SK-MEL-5 (cell line): ENCODE measurements at places on chromosomes 12 and 14. TPM values are rescaled to one million over a fixed set of nuclear protein-coding genes. Genes with fewer than 3 reads are reported as not detected.

- peak; percentile 88 for DNase-seq
These were observed 25.3 kb upstream of the GPR132 start for GRCh38 chr14:105090493-105091053.

- no peak for DNase-seq
These were observed 45.9 kb downstream of the PPP1R13B start for GRCh38 chr14:103801459-103801858.

GRCh38 chr12:57462912-57463253, 3.3 kb downstream of the GLI1 start:
- no peak for DNase-seq

DNA sequence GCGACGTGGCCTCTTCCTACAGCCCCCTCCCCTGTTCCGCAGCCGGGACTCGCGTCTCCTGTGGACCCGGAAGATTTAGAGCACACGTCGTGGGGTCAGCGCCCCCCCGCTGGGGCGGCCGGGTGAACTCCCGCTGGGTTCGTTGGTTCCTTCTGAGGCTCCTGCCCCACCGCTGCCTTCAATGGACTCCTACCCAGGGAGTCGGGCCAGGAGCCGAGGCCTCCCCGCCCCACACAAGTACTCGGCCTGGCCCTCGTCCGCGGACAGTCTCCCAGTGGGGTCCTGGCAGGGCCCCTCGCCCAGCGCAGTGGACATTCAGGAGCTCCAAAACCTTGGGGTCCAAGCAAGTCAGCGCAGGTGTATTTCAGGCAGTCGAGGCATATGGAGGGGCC, 1.2 kb downstream of the MMP17 start:
- DNase-seq = peak; percentile 31

- no peak for DNase-seq
These were observed 664.6 kb upstream of the FOXG1 start for GRCh38 chr14:28102001-28102400.

- no peak for DNase-seq
These were observed 3.9 kb downstream of the SNAPC1 start for GRCh38 chr14:61766151-61766550.

DNA sequence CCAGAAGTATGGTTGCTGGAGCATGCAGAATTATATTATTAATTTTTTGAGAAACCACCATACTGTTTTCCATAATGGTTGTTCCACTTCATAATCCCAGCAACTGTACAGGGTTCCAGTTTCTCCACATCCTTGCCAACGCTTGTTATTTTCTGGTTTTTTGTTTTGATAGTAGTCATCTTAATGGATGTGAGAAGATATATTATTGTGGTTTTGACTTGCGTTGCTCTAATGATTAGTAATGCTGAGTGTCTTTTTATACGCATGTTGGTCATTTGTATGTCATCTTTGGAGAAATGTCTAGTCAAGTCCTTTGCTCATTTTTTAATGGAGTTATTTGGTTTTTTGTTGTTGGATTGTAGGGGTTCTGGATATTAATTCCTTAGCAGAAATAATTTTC, 58.1 kb downstream of the DAAM1 start:
- DNase-seq = no peak

DNA sequence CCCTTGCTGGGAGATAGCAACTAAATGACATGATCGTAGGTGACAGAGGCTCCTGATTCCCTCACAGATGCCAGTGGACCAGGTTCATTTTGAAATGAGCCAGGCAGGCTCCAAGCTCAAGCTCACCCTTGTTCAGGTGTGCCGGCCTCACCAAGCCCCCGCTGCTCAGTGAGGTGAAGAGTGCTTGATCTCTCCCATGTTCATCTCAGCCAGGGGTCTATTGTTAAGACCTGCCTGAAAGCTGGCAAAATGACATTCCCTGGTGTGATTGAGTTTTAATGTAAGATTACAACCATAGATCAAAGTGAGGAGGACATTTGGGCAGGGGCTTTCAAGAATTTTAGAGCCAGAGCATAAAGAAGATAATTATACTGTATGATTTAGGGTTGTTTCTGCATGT, 497.9 kb downstream of the EGLN3 start:
- DNase-seq = no peak

The EML5 gene
- 0.16 and 0.53 TPM in 2 replicates for total RNA-seq

The BHLHE41 gene
- total RNA-seq = 9.5 and 17.7 TPM in 2 replicates

DNA sequence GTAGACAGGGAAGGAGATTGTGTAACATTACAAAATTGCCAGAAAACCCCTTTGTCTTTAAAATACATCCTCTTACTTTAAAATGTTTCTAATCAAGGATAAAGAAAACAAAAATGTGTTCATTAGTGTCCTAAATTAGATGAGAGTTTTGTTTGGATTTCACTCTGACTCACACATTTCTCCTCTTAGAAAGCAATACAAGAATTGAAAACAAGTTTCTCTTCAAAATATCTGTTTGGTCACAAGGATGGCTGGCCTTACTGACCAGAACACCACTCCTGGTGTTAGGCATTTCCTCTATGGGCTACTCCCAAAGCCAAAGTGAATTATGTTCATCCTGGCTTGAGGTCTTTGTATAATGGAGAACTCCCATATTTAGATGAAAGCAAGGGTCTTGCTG, 6.4 kb downstream of the GUCY2C start:
- no peak for DNase-seq

- DNase-seq = peak; percentile 75
These were observed at the start of gene SYNE2 for GRCh38 chr14:63852817-63853731. TSS of gene SYNE2 (plus strand) at chr14:63853004. CDS start at chr14:63909149, 56,145 bp downstream.

GRCh38 chr12:1553987-1554982, 40.1 kb downstream of the FBXL14 start:
- DNase-seq = no peak

The BEGAIN gene
- 5.3 and 10.0 TPM in 2 replicates for total RNA-seq

The CD163 gene
- not detected in 2 replicates for total RNA-seq

DNA sequence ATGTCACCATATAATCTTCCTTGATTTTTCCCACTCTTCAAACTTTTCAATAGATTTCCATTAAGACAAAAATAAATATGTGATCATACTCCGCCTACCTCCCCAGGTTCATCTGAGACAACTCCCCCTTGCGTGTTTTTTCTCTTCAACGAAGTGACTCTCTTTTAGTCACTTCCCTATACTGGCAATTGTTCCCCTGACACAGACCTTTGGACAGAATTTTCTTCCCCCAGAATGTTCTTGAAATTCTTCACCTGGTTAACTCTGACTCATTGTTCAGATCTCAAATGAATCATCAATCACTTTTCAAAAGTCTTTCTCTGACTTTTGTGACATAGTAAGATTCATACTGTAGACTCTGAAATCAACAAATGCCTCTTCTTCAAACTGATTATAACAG, 727.3 kb upstream of the LMO3 start:
- DNase-seq = no peak

- peak; percentile 32 for DNase-seq
These were observed 209.0 kb upstream of the PLEKHG7 start for GRCh38 chr12:92493816-92494215.

The MSI1 gene
- 0.85 and 1.3 TPM in 2 replicates for total RNA-seq

GRCh38 chr12:9811621-9812020, 15.7 kb upstream of the KLRF1 start:
- no peak for DNase-seq
